ENCODE measurements at places on chromosomes 3 and 15.

DNA sequence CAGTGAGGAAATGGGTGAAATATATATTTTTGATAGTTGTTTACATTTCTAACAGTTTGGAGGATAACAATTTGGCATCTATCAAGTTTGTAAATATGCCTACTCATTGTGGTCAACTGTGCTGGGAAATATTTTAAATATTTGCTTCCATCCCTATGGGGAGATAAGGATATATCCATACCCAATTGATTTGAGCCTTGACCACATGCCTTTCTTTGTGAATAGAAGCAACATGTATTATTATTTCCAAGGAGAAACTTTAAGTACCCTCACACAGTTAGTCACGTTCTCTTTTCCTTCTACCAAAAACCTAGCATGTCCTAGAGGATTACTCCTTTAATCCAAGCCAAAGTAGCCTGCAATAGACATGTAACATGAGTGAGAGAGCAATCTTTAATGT, 245.4 kb upstream of the CBLB start:
- H3K27me3 ChIP-seq: no peaks in the 10 kb centered on the region
- no peaks in the 10 kb centered on the region for H3K36me3 ChIP-seq
- no peaks in the 10 kb centered on the region for H3K4me1 ChIP-seq
- DNase-seq: no peak
- H3K4me3 ChIP-seq: no peak overlapping the region
- no peak overlapping the region for H3K27ac ChIP-seq

DNA sequence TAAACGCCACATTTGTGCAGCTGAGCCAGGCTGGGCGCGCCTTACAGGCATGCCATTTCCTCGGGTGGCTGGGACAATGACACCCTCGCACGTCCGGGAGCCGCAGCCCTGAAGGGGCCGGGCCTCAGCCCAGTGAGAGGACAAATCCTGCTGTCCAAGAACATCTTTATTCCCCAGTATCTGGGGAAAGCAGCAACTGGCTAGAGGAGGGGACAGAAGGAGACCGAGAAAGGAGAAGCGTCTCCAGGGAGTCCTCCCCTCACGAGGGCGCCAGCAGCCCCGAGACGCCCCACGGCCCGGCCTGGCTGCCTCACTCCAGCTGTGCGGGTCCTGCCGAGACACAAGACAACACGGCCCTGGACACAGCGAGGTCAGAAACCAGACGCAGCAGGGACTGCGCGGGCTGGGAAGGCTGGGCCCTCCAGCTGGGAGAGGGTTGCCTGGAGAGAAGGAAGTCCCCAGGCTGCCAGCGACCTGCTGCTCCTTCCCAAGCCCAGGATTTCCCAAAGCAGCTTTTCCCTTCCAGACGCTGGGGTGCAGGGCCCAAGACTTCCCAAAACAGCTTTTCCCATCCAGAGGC, 130.2 kb downstream of the CHSY1 start:
- no peaks in the 10 kb centered on the region for H3K27me3 ChIP-seq
- peaks cover 15% of the 10 kb centered on the region for H3K4me1 ChIP-seq
- H3K27ac ChIP-seq: peak overlapping the region; percentile 30
- peak; percentile 82 for DNase-seq
- H3K4me3 ChIP-seq: peak overlapping the region; percentile 23

DNA sequence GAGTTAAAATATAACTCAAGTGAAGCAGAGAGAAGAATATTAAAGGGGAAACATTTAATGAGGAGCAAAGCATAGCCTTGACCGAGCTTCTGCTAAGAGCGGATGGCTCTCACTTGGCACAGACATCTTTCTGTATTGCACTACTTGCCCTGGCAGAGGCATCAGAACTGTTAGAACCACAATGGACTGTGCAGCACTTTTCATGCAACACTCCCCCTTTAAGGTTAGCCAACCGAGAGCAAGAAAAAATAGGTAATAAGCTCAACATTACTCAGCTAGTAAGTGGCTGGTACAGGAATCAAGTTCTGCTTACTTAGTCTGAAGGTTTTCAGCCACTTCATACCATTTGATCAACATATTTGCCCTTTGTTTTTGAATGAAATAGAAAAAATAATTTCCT, 33.7 kb downstream of the CRTC3 start:
- no peak overlapping the region for H3K27ac ChIP-seq
- H3K36me3 ChIP-seq: no peaks in the 10 kb centered on the region
- no peak for DNase-seq
- H3K4me1 ChIP-seq: peaks cover 52% of the 10 kb centered on the region

- no peak for DNase-seq
- H3K4me3 ChIP-seq: no peak overlapping the region
- no peaks in the 10 kb centered on the region for H3K27me3 ChIP-seq
- H3K36me3 ChIP-seq: no peaks in the 10 kb centered on the region
These were observed 270.8 kb downstream of the UACA start for GRCh38 chr15:70492240-70493177.

DNA sequence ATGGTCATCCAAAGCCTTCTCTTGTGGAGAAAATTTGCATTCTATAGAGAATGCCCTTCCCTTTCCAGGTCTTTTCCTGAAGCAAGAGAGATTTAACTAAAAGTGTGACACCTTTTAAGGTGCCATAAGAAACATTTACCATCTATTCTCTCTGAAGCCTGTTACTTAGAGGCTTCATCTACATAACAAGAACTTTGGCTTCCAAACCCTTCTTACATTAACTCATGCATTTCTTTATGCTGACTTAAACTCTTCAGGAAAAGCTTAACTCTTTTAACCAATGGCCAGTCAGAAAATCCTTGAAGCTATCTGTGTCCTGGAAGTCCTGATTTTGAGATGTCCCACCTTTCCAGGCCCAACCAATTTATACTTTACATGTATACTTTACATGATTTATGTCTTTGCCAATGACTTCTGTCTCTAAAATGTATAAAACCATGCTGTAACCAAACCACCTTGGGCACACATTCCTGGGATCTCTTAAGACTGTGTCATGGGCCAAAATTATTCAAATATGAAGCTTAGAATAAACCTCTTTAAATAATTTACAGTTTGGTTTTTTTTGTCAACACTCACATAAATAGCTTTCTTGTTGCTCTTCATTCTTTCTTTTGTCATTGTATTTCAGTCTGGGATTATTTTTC, 472.6 kb upstream of the NECTIN3 start:
- no peaks in the 10 kb centered on the region for H3K4me1 ChIP-seq
- no peaks in the 10 kb centered on the region for H3K27me3 ChIP-seq
- no peak for DNase-seq
- H3K27ac ChIP-seq: no peak overlapping the region
- H3K36me3 ChIP-seq: no peaks in the 10 kb centered on the region
